Progenitor cell of endocrine pancreas (in vitro differentiated cells): ENCODE measurements at places on chromosomes 4 and X. TPM values are rescaled to one million over a fixed set of nuclear protein-coding genes. Genes with fewer than 3 reads are reported as not detected.

The TLR6 gene
- 0.89 and 1.1 TPM in 2 replicates for total RNA-seq

The NR0B1 gene
- 0.86 and 1.2 TPM in 2 replicates for total RNA-seq

The CXCL11 gene
- not detected in 2 replicates for total RNA-seq

The PCYT1B gene
- total RNA-seq = 26.6 and 29.2 TPM in 2 replicates

The TACC3 gene
- 56.2 and 58.3 TPM in 2 replicates for total RNA-seq

The WNK3 gene
- total RNA-seq = 22.6 and 22.9 TPM in 2 replicates

The CITED1 gene
- total RNA-seq = 1.1 and 2.0 TPM in 2 replicates

The NLRP2B gene
- total RNA-seq = not detected in 2 replicates

DNA sequence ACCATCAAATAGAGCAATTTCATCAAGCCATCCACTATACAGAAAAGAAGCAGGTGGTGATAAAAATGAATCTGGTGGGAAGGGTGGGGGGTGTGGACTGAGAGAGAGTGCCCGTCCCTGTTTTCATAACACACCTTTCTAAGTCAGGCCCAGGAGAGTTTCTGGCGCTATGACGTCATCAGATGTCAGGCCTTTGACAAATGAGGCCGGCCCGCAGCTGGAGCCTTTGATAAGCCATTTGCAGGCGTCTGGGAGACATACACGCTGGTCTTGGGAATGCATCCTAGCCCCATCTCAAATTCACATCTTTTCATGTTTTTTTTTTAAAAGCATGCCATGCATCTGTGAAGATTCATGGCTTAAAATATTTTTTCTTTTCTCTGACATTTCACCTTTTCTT, 404.5 kb downstream of the BCOR start:
- peak; percentile 31 for DNase-seq
- H3K27ac ChIP-seq = no peak overlapping the region
- no peaks in the 10 kb centered on the region for H3K36me3 ChIP-seq
- peaks cover 4% of the 10 kb centered on the region for H3K4me1 ChIP-seq

DNA sequence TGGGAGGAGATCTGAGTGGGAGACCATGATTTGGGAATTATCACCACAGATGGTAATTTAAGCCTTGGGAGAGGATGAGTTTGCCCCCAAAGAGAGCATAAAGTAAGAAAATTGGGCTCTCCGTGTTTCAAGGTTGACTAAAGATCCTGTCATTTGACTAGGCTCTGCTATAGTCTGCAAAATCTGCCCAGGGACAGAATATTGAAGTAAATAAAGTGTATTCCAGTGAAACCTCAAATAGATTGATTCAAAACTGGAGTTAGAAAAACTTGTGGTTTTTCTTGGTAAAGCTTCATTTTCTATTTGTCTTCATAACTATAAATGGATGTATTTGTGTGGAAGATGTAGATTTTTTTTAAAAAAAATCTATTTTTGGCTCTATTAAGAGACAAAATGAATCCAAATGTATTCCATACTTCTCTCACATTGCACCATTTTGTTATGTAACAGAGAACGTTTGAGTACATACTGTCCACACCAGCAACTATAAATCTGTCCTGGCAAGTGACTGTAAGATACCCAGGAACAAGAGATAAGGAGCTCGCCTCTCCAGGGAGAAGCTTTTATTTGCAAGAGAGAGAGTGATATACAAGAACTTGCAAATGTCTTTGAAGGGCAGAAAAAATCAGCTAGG, 170.2 kb downstream of the CBR4 start:
- H3K36me3 ChIP-seq = peaks cover 14% of the 10 kb centered on the region
- no peak overlapping the region for H3K4me3 ChIP-seq

DNA sequence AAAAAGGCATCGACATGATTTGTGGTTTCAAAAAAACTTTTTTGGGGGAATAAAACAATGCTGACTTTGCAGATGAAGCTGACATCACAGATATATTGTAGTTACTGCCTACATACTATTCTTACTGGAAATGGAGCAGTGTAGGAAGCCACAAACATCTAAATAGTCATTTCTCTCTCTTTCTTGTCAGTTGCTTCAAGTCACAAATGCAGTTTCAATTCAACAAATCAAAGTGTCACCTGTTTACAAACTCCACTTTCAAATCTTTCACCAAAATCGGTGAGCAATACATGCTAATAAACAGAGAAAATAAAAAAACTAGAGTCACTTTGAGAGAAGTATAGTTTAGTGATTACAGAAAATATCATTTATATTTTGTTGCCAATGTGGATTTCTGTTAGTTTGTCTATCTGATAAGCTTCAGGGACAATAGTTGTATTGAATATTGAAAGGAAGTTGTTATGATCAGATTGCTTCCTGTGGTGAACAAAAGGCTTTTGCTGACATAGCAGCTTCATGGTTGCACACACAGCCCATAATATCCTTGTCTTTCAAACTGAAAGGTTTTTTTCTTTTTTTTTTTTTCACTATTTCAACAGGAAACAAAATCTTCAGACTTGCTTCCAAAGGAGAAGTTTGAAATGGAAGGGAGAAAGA, 49.7 kb upstream of the PTPN13 start:
- H3K27ac ChIP-seq = no peak overlapping the region
- H3K36me3 ChIP-seq = peaks cover 10% of the 10 kb centered on the region
- peaks cover 27% of the 10 kb centered on the region for H3K4me1 ChIP-seq

DNA sequence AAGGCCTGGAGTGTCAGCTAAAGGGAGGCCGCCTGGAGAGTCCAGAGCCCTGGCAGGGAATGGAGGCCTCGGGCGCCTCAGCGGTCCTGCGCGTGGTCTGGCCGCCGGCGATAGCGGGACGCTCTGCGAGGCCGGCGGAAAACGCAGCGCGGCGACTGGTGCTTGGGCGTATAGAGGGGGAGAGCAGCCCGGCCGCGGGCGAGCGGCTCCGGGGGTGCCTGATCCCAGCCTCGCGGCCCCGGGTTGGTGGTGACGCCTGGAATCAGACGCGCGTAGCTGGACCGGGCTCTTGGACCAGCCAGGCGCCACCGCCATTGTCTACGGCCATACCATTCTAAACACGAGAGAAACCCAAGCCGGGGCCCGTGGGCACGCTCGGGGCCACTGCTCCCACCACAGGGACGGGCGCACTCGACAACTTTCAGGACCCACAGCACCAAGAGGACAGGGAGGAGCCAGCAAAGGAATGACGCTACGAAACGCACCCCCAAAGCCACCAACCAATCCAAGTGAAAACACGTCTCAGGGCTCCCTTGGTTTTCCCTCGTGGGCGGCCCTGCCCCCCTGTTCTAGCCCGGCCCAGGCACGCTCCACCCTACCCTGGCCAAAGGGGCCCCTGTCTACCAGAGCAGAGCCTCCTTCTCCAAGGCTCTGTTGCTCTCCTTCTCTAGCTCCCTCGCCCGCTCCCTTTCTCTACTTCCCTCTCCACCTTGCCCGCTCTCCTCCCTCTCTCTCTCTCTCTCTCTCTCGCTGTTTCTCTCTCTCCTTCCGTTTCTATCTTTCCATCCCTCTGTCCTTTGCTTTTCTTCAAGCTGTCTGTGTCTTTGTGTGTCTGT, 7.8 kb downstream of the FRG2 start:
- DNase-seq = no peak
- peaks cover 8% of the 10 kb centered on the region for H3K36me3 ChIP-seq
- H3K4me1 ChIP-seq = no peaks in the 10 kb centered on the region
- no peak overlapping the region for H3K4me3 ChIP-seq

GRCh38 chr4:139134403-139134802, 42.6 kb downstream of the ELF2 start:
- peaks cover 16% of the 10 kb centered on the region for H3K36me3 ChIP-seq
- peaks cover 8% of the 10 kb centered on the region for H3K4me1 ChIP-seq
- H3K27ac ChIP-seq = no peak overlapping the region
- H3K4me3 ChIP-seq = no peak overlapping the region

DNA sequence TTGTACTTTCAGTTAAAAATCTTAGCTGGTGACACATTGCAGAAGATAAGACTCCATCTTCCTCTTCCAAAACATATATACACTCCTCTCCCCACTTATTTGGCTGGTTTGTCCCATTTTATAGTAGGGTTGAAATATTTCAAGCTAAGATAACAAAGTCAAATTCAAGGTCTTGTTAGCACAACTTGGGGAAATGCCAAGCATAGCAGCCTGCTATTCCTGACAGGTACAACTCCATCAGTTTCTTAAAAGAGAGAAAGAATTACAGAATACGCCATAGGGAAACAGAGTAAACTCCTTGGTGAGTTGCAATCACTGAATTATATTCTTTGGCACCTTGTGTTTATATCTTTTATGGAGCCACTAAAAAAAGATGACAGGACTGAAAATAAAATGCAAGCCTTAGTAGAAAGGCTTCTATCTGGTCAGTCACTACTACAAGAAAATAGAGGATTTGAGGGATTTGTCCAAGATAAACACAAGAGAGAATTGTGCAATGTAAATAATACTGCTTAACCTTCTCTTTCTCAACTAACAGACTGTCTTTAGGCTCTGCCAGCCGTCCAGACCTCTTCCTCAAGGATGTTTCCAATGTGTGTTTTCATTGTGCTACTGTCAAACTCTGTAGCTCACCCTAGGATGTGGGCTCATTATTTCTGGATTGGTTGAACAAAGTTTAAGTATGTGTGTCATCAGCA, 170.3 kb downstream of the VEGFC start:
- no peaks in the 10 kb centered on the region for H3K27me3 ChIP-seq
- H3K4me3 ChIP-seq = no peak overlapping the region
- H3K36me3 ChIP-seq = no peaks in the 10 kb centered on the region

GRCh38 chrX:46758163-46758955, 559 bp downstream of the SLC9A7 start:
- peak overlapping the region; percentile 70 for H3K27ac ChIP-seq
- peak overlapping the region; percentile 82 for H3K4me3 ChIP-seq
- no peaks in the 10 kb centered on the region for H3K27me3 ChIP-seq
- no peaks in the 10 kb centered on the region for H3K36me3 ChIP-seq
- no peak for DNase-seq

GRCh38 chr4:154076921-154077320, 288.0 kb upstream of the SFRP2 start:
- no peak overlapping the region for H3K4me3 ChIP-seq
- no peak for DNase-seq
- no peak overlapping the region for H3K27ac ChIP-seq
- H3K4me1 ChIP-seq = no peaks in the 10 kb centered on the region

- no peaks in the 10 kb centered on the region for H3K27me3 ChIP-seq
- H3K4me3 ChIP-seq = no peak overlapping the region
- no peaks in the 10 kb centered on the region for H3K36me3 ChIP-seq
- no peak for DNase-seq
- H3K4me1 ChIP-seq = no peaks in the 10 kb centered on the region
- H3K27ac ChIP-seq = no peak overlapping the region
Observed at GRCh38 chrX:118717678-118718391, 9.6 kb upstream of the IL13RA1 start.

DNA sequence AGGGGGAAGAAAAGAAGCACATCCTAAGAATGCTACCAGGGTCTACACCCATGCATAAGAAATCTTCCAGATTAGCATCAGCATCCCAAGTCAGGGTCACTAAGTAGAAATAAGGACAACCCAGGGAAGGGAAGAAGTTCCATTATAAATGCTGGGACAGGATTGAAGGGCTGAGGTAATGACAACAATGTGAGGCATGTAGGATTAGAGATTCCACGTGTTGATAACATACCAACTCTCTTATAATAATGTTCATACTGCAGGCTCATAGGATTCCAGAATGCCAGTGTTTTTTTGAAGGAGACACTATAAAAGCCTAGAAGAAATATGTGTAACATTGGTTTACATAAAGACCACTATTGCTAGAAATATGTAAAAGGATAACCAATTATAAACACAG, 201.2 kb downstream of the MID1IP1 start:
- no peak overlapping the region for H3K27ac ChIP-seq
- H3K4me1 ChIP-seq = peaks cover 1% of the 10 kb centered on the region
- no peaks in the 10 kb centered on the region for H3K27me3 ChIP-seq
- H3K36me3 ChIP-seq = no peaks in the 10 kb centered on the region

DNA sequence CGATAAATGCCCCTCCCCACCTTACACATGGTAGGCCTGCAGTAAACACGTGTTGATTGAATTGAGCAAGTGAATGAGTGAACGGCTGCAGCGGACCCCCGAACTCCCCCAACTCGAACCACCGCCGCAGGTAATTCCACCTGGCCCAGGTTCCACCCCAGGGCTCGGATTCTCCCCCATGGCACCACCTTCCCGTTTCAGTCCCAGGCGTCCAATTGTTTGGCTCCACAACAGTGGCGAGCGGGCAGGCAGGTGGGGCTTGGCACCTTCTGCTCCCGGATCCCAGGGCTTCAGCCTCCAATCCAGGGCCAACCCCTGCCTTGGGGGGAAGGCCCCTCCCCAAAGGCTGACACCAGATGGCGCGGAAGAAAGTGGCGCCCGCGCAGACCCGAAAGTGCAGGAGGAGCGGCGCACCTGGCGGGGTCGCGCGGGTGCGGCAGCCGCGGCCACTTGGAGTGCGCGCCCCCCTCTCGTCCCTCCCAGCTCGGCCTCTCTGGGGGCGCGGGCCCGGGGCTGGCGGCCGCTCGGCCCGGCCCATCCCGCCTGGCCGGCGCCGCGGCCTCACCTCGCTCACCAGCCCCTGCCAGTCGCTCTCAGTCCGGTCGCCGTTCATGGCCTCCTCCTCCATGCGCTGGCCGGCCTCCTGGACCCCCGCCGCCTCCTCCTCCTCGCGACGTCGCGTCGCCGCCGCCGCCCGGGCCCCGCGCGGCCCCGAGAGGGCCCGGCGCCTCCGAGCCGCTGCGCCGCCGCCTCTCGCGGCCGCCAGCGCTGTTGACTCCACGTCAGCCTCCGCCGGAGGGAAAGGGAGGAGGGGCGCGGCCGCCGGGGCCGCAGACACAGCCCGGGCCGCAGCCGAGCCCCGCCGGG, at the start of gene CCDC149:
Gene CCDC149 (minus strand): TSS at position 791 of the 867 bp plus-strand sequence. CDS start 178 bp downstream, at position 613.
- peak; percentile 76 for DNase-seq
- H3K36me3 ChIP-seq = peaks cover 25% of the 10 kb centered on the region
- peak within 1 kb of the TSS; percentile 85 for H3K4me3 ChIP-seq
- H3K27ac ChIP-seq = peak within 1 kb of the TSS; percentile 96
- peaks cover 8% of the 10 kb centered on the region for H3K4me1 ChIP-seq

DNA sequence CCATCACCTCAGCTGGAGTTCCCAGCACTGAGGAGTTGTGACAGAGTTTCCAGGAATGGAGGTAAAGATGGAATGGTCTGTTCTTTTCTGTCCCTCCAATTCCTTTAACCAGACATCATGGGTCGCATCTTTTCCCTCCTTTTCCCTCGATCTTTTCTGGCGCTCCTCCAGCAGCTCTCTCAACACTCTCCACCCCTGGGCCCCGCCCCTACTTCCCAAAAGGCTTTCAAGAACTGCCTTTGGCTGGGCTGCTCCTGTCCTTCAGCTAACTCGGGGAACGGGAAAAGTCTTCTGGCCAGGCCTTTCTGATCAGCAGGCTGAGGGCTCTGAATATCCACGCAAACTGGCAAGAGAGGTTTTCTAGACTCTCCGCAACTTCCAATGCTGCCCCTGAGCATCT, 34.0 kb downstream of the UTP14A start:
- H3K4me1 ChIP-seq = peaks cover 6% of the 10 kb centered on the region
- no peak for DNase-seq
- no peak overlapping the region for H3K27ac ChIP-seq

- H3K4me3 ChIP-seq = no peak overlapping the region
- DNase-seq = no peak
- H3K27me3 ChIP-seq = no peaks in the 10 kb centered on the region
- no peak overlapping the region for H3K27ac ChIP-seq
Observed at GRCh38 chr4:151291485-151291884, 14.5 kb downstream of the PRSS48 start.

GRCh38 chr4:7338059-7338452, 96.7 kb downstream of the PSAPL1 start:
- H3K36me3 ChIP-seq = no peaks in the 10 kb centered on the region
- no peak for DNase-seq
